Forelimb muscle (tissue), 1 donor: ENCODE measurements at places on chromosomes 3 and 15.

DNA sequence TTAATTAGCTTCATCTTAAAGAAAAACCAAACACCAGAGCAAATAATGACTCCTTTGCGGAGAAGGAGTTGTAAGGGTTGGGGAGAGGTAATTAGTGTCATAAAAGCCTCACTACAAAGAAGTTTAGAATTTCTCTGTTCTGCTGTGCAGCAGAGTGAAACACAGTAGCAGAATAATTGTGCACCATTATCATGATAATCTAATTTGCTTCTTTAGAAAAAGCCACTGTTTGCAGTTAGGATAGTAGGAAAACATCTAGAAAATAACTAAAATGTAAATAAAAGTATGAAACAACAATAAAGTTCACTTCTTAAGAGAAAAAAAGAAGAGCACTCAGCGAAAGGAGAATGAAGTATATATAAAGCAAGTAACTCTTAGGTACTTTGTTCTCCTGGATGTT is 5.5 kb downstream of the SHOX2 start:
- no peak for DNase-seq

DNA sequence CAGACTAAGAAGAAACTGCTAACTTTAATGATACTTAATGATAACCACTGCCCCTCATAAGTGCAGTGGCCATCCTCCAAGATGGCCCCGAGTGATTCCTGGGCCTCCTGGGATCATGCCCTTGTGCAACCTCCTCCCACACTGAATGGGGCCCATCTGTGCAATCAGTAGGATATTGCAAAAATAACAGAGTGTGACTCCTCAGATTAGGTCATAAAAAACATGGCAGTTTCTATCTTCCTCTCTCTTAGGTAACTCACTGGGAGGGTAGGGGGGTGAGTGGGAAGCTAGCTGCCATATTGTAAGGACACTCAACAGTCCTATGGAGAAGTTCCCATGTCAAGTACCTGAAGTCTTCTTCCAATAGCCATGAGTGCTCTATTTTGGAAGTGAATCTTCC is 173.0 kb downstream of the SHQ1 start:
- no peak for DNase-seq

GRCh38 chr3:53236112-53236841 is 19.5 kb downstream of the TKT start:
- no peak for DNase-seq

- DNase-seq, result no peak
Observed at GRCh38 chr3:160703974-160704373, 27.0 kb downstream of the ARL14 start.
